Activated T-cell treated with anti-CD3 and anti-CD28 coated beads for 24 hours (primary cell): ENCODE measurements at places on chromosomes 6 and 20.

DNA sequence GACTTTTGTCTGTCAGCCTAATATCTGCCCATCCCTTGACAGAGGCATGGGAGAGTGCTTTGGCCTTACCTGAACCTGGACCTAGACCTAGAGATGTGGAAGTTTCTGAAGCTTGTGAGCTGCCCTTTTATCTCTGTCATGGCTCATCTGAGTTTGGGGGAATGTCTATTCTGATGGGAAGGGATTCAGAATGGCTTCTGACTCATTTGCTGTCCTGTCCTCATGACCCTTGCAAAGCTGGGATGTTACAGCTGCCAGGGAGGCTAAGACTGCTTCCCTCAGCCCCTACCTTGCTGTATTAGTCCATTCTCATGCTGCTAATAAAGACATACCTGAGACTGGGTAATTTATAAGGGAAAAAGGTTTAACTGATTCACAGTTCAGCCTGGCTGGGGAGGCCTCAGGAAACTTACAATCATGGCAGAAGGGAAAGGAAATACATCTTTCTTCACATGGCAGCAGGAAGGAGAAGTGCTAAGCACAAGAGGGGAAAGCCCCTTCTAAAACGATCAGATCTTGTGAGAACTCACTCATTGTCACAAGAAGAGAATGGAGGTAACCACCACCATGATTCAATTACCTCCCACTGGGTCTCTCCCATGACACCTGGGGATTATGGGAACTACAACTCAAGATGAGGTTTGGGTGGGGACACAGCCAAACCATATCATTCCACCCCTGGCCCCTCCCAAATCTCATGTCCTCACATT is 252.2 kb downstream of the ERMARD start:
- DNase-seq = no peak

DNA sequence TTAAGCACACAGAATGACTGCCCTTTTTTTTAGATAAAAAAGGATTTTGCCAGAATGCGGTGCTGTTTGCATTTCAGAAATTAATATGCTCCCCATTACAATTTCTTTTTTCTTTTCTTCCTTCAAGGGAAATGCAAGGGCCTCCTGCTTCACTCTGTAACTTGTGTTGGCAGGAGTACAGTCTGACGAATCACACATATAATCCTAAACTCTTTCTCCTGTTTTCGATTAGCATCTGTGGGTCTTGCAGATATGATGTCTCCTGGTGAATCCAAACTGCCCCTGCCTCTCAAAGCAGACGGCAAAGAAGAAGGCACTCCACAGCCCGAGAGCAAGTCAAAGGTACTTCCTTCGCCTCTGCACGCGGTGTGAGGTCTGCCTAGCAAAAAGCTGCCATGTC is 149.5 kb downstream of the TMEM242 start:
- no peak for DNase-seq

DNA sequence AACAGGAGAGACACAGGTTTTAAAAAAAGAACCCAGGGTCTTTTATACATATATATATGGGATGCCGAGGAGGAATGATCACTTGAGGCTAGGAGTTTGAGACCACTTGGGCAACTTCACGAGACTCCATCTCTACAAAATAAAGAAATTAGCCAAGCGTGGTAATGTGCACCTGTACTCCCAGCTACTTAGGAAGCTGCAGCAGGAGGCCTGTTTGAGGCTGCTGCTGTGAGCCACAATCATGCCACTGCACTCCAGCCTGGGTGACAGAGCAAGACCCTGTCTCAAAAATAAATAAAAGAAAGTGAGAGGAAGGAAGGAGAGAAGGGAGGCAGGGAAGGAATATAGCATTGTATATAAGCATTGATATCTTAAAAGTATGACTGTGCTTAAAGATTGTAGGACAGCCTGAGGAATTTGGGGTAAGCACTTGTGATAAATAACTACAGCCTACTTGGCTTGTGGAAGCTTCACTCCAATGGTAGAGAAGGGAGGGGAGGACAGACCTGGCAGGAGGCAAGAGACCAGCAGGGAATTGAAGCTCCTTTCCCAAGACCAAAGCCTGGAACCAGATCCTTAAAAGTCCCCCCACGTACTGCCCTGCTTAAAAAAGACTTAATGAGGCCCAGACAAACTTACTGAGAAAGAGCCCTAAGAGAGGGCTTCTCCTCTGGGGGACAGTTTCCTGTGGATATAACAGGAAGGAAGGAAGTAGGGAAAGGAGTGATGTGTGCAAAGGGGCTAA is 2.5 kb upstream of the SNTA1 start:
- DNase-seq = no peak

- DNase-seq = no peak
Observed at GRCh38 chr20:1625083-1625690, 5.4 kb upstream of the SIRPB1 start.

- DNase-seq = no peak
Observed at GRCh38 chr6:33755070-33755869, 8.6 kb upstream of the IP6K3 start.

- DNase-seq = no peak
Observed at GRCh38 chr6:36039112-36039511, 11.5 kb downstream of the MAPK14 start.

DNA sequence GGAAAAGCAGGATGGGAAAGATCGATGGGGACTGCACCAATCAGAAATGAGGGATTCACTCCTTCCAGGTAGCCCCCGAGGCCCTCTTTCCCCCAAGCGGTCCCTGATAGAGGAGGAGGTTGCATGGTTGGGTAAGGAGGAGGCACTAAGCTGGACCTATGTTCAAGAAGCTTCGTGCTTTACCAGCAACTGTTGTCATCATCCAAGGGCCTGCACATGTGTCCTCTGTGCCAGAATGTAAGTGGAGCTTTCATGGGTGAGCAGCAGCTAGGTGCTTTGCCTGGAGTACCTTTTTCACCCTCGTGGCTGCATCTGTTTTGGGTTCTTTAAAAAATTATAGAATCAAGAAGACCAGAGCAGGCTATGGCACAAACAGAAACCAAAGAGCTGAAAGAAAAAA is 54.0 kb downstream of the GMPR start:
- no peak for DNase-seq

DNA sequence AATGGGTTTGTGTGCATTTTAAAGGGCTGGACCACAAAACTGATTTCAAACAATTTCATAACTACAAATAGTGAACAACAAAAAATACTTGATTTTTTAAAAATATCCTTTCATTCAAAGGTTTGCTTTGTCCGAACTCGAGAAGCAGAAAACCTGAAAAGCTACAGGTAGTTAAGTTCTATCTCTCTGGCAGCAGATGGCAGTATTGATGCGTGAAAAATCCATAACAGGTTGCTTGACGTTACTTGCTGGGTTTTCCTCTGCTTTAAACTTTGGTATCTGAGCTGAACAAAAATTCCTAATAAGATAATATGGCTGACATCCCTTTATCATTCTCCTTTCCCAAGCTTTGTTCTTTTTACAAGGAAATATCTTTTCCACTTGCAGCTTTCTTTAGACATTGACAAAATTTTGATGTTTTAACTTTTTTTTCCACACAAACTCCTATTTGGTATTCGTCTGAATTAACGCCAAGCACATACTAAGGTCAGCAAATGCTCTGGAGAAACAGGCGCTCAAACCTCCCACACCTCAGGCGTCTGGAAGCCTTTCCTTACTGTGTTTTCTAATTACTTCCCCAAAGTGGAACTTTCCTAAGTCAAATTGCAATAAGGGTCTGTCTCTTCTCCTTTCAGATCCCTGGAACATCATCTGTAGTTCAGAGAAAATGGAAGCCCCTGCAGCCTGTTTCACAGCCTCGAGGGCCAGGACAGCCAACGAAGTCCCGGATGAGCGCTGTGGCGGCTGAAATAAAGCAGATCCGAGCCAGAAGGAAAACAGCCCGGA is 50.3 kb upstream of the GFRAL start:
- no peak for DNase-seq

DNA sequence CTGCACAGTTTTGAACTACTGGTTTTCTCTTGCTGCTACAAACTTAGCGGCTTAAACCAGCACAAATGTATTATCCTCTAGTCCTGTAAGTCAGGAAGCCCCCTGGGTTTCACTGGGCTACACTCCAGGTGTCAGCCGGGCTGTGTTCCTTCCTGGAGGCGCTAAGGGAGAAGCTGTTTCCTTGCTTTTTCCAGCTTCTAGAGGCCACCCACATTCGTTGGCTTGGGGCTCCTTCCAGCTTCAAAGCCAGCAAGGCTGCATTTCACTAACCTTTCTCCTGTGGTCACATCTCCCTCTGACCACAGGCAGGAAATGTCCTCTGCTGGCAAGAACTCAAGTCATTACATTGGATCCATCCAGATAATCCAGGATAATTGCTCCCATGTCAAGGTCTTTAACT is 350.6 kb upstream of the PLCB4 start:
- no peak for DNase-seq

- no peak for DNase-seq
Observed at GRCh38 chr6:10323018-10323417, 91.9 kb downstream of the TFAP2A start.

DNA sequence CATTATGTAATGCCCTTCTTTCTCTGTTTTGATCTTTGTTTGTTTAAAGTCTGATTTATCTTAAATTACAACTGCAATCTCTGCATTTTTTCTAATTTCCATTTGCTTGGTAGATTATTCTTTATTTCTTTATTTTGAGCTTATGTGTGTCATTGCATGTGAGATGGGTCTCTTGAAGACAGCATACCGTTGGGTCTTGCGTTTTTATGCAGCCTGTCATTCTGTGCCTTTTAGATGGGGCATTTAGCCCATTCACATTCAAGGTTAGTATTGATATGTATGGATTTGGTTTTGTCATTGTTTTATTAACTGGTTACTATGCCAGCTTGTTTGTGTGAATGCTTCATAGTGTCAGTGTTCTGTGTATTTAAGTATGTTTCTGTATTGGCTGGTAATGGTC is 84.9 kb upstream of the HMGCLL1 start:
- no peak for DNase-seq

DNA sequence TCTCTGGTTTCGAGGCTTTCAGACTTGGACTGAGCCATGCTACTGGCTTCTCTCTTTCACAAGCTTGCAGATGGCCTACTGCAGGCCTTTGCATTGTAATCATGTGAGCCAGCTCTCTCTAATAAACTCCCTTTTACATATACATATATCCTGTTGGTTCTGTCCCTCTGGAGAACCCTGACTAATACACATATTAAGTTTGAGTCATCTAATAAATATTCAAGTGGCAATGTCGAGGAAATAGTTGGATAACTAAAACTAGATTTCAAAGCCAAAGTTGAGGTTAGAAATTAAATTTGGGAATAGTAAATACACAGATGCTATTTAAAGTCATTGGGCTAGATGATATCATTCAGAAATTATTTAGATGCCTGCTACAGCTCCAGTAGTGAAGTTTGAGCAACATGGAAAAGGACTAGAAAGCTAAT is 1343.4 kb downstream of the GRIK2 start:
- no peak for DNase-seq

GRCh38 chr6:157490611-157491269 is 109.8 kb downstream of the ZDHHC14 start:
- no peak for DNase-seq

DNA sequence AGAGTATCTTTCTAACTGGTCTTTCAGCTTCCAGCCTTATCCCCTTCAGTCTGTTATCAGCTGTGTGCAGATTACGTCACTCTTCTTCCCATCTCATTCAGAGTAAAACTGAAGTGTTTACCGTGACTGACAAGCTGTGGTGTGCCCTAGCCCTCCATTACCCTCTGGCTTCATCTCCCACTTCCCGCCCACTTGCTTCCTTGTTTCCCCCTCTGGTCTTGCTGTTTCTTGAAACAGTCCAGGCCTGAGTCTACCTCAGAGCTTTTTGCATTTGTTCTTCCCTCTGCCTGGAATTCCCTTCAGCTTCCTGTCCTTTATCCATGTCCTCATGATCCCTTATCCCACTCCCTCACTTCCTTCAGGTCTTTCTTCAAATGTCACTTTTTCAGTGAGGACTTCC is 66.9 kb downstream of the CARMIL1 start:
- no peak for DNase-seq

GRCh38 chr6:97687916-97688315 is 404.9 kb upstream of the MMS22L start:
- no peak for DNase-seq

DNA sequence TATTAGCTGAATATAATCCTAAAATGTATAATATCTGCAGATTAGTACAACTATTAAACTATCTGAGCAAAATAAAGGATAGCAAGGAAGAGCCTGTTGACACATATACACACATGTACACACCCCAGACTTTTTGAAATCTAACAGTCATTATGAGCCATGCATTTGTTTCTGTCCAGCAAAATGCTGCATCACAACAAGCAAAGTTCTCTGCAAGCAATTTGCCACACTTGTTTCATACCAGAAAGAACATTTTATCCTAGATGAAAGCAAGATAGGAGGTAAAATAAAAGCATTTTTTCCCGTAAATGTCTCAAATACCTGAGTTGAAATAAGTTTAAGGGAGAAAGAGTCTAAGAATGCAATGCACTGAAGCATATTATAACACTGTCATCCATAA is 145.2 kb downstream of the COL21A1 start:
- no peak for DNase-seq

- no peak for DNase-seq
Observed at GRCh38 chr20:63065911-63066310, 59.1 kb upstream of the BHLHE23 start.

DNA sequence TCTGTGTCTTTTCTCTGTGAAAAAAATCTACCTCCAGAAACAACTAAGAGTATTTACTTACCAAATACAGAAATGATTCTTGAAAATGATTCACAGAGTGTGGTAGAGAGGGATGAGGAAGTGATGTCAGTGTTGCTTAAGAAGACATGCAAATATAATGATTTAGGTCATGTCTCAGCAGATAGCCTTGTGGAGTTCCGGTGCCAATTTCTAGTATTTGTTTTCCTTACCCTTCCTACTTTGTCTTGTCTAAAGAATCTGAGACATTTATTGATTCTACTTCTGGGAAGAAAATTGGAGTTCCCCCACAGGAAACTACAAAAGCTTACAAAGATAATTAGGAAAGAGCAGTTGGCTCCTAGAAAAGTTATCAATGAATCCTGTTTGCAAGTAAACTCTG is 68.8 kb downstream of the GJA1 start:
- DNase-seq = no peak

DNA sequence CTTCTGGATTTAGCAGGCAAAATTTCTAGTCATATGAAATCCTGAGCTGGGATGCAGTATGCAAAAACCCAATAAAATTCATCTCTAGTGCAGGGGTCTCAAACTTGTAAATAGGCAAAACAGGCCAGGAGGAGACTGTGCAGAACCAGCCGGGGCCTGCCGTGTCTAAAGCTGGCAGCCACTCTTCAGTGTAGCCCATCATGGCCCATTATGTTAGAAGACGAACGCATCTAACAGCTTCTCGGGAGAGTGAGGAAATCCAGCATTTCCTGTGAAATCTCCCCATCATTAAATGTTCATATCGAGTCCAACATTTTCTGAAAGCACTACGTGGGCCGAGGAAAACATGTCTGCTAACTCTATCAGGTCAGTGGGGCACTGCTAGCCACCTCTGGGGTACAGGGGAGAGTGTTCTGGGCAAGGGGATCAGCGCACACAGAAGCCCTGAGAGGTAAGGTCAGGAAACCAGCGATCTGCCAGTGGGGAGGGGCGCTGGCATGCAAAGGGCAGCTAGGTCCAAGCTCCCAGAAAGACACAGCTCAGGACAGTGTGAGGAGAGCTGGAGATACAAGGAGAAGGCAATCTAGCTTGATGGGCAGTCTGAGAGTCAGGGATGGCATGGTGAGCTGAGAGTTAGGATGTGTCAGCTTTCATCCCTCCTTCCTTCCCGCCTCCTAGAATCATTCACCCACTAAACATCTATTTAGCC is 144.2 kb downstream of the PREX1 start:
- DNase-seq = no peak
